Central memory CD8-positive, alpha-beta T cell (primary cell): ENCODE measurements at places on chromosomes 11 and 22.

- no peak for DNase-seq
Measured at GRCh38 chr22:48798281-48799226, 1029.1 kb downstream of the BRD1 start.

DNA sequence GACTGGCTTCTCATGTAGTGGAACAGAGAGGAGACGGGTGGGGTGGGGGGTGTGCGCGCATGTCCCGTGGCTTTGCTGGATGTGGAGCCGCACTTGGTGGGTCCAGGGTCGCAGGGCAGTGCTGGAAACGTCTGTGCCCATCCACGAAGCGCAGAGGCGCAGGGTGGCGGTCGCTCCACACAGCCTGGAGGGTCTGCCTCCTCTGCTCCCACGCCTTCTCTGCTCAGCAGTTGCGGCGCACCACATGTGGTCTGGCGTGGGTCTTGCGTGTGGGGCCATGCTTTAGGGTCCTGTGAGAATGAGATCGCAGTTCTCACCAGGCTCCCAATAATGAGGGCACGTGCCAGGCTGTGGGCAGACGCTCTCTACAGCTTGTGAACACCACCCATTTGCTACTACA is 50.7 kb downstream of the MUC6 start:
- no peak for DNase-seq

DNA sequence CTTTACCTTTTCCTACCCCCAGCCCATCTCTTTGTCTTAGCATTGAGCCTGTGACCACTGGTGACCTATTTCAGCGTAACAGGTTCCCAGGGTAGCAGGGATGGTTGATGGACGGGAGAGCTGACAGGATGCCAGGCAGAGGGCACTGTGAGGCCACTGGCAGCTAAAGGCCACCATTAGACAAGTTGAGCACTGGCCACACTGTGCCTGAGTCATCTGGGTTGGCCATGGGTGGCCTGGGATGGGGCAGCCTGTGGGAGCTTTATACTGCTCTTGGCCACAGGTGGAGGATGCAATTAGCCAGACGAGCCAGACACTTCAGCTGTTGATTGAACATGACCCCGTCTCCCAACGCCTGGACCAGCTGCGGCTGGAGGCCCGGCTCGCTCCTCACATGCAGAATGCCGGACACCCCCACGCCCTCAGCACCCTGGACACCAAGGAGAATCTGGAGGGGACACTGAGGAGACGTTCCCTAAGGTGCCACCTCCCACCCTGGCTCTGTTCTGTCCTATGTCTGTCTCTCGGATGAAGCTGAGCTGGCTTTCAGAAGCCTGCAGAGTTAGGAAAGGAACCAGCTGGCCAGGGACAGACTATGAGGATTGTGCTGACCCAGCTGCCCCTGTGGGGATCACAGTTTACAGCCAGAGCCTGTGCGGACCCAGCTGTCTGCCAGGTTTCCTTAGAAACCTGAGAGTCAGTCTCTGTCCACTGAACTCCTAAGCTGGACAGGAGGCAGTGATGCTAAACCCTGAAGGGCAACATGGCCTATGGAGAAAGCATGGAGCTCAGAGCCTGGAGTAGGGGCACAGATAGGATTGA is 29.8 kb downstream of the PIK3IP1 start:
- DNase-seq, result no peak

- no peak for DNase-seq
Measured at GRCh38 chr11:44574610-44575287, 9.3 kb downstream of the CD82 start.

DNA sequence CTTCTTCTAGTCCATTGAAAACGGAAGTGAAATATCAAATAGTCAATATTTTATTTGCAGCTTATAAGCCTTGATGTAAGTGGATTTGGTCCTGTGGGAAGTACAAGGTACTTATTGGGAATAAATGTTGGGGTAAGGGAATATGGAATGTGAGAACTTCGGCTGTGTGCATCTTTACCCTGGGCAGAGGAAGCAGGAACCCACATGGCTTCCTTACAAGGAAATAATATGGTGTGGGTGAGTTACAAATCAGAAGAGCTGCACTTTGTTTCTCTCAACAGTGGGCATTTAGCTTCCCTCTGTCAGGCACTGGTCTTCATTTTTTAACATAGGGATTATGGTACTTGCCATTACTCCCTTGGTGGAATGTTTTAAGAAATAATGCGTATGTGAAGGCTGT is 77.9 kb downstream of the SCN3B start:
- DNase-seq, result no peak

DNA sequence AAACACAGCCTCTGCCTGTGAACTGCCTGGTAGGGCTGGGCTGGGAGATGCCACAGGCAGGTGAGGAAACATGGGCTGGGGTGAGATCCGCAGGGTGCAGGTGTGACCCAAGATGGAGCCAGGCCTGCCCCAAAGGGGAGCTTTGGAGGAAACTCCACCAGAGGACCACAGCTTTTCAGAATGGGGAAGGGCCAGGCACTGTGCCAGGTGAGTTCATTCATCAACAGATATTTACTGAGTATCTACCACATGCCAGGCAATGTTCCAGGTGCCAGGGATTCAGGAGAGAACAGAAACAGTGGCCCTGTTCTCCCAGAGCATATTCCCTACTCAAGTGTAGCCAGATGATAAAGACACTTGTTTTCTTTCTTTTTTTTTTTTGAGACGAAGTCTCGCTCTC is 11.2 kb downstream of the RTN4RL2 start:
- no peak for DNase-seq

DNA sequence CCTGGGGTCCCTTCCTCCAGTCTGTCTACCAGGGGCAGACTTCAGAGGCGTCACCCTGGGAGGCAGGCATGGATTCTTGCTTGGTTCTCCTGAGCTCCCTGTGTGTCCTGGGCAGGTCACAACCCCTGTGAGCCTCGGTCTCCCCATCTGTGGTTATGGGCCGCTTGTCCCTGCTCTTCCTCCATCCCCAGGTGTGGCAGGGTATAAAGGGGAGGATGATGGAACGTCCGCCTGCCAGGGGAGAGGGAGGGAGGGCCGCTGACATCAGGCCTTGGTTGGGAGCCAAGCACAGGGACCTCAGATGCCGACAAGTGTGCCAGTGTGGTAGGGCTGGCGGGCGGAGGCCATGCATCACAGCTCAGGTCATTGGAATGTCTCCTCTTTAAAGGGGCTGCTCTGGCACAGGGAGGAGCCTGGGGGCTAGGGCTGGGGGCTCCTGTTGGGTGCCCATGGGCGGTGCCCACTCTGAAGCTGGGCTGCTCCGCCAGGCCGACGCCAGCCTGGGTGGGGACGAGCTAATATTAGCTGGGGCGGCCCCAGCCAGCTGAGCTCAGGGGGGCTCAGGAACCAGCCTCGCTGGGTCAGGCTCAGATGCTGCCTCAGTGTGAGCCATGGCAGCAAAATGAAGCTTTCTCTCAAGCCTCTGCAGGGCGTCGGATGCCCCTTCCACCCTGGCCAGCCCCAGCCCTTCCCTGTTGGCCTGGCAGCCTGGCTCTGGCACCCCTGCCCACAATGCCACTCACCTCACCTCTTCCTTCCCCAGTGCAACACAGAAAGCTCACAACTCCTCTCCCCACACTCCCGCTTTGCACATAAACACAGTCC is 12.8 kb downstream of the KCNC1 start:
- DNase-seq, result no peak

DNA sequence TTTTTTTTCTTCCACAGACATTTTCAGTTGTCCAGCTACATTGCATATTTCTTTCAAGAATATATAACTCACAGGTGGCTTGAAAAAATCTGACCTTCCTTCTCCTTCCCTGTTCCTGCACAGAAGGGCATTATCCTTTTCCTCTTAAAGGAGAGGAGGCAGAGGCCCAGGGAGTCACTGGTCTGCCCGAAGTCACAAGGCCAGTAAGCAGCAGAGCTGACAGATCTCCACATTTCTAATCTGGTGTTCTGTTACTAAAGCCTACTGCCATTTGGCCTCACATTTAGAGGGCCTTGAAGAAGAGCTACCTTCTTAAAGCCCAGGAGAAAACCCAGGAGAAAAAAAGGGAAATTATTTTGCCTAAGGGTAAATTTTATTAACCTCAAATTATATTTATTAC is 12.3 kb downstream of the ENDOD1 start:
- no peak for DNase-seq

- DNase-seq, result no peak
Measured at GRCh38 chr11:95256321-95256779, 25.3 kb upstream of the SESN3 start.

DNA sequence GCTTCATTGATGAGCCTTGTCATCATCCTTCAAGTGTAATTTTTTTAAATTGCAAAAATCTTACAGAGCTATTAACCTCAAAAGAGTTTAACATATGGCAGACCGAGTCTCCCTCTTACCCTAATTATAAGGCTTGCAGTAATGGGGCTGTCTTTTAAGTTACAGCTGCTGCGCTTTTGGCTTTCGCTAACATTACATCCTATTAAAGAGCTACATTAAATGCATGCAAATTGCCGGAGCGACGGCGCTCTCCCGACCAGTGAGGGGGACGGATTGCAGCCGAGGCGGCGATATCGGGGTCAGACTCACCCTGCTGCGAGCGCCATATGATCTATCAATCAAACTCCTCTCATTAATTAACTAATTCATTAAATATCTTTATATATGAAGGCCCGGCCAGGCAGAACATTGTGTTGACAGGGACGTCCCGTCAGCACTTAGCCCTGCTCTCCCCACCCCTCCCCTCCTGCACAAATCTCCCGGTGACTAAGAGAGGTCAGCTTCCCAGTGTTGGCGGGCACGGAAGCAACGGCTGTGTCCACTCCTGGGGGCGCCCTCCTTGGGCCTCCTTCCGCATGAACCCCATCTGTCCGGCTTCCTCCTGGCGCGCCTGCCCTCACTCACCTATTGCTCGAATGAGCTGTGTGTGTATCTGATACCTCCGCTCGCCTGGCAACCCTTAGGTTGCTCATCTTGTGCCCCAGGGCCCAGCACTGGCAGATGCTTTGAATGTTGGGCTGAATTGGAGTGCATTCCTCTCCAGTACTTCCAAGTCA is 156.0 kb upstream of the CADM1 start:
- DNase-seq, result no peak

GRCh38 chr22:25114369-25115362 is 85.0 kb upstream of the CRYBB3 start:
- no peak for DNase-seq

DNA sequence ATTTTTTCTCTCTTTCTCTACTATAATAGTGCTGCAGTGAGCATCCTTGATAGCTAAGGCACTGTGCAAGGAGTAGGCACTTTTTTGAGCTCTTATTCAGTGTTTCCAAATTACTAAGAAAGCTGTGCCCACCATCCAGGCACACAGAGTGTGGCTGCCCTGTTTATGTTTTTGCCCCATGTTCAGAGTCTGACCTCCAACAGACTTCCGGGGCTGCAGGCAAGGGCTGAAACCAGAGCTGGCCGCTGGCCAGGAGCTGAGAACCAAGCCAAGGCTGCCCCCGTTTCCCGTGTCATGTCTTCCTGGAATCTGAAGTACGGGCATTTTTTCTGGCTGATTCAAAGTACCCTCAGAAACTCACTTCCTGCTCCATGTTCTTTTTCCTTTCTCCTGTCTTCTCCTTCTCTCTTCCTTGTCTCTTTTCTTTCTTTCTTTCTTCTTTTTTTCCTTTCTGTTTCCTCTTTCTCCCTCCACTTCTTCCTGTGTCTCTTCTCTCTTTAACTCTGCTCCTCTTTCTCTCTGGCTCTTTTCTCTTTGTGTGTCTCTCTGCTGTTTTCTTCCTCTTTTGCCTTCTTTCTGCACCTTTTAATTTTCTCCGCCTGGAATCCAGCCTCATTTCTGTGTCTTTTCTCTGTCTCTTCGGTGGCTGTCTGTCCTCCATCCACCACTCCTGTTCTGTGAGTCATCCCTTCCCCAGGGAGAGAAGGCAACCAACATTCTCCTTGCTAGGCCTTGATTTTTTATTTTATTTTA is 17.0 kb upstream of the KCTD14 start:
- no peak for DNase-seq

DNA sequence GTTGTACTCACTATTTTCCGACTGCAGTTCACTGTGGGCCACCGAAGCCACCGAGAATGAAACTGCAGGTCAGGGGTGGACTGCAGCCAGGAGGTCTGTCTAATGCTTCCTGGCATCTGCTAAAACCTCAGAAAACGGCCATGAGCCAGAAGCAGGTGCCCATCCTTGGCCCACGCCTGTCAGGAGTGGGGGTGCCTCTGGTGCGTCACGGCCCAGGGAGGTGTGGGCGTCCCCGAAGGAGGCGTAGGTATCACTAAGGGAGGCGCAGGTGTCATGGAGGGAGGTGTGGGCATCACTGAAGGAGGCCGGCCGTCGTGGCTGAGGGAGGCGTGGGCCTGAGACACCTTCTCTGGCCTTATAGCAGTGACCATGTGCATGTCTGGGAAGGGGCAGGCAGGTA is 456.2 kb downstream of the TBC1D22A start:
- no peak for DNase-seq

GRCh38 chr11:130774703-130775102 is 141.6 kb downstream of the SNX19 start:
- DNase-seq, result no peak

- no peak for DNase-seq
Measured at GRCh38 chr22:21807544-21808529, 59.6 kb downstream of the MAPK1 start.

DNA sequence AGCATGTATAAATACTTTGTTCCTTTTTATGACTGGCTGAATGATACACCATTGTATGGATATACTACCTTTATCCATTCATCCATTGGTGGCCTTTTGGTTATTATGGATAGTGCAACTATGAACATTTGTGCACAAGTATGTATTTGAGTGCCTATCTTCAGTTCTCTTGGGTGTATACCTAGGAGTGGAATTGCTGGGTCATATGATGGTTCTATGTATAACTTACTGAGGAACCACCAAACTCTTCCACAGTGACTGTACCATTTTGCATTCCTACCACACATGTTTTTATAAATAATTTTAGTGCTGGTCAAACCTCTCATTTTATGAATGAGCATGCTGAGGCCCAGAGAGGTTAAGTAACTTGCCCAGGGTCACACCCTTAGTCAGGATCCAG is 3.8 kb upstream of the PATZ1 start:
- no peak for DNase-seq

DNA sequence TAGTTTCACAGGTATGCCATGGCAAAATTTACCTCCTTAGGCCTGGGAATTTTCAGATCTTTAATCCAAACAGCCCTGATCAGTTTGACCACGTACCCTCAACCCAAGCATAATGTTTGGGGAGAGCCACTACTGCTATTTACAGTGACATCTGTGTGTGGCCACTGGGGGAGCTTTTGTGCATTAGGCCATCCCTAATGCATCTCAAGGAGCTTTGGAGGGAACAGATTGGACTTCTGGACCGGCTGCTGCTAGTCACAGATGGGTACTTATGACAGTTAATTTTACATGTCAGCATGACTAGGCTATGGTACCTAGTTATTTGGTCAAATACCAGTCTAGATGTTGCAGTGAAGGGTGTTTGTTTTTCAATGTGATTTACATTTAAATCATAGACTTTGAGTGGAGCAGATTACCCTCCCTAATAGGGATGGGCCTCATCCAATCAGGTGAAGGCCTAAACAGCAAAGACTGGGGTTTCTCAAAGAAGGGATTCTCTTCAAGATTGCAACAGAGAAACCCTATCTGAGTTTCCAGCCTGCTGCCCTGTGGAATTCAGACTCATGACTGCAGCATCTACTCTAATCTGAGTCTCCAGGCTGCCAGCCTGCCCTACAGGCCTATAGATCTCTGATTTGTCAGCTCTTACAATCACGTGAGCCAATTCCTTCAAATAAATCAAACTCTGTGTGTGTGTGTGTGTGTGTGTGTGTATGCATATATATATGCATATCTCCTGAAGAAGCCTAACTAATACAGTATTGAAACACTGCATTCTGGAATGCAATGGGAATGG is 38.0 kb upstream of the GALNT18 start:
- DNase-seq, result no peak

GRCh38 chr11:119125821-119126220 is 4.4 kb downstream of the HINFP start:
- no peak for DNase-seq

GRCh38 chr11:70070706-70071105 is 7.4 kb upstream of the ANO1 start:
- no peak for DNase-seq
